ENCODE measurements at places on chromosomes 3 and 15.

DNA sequence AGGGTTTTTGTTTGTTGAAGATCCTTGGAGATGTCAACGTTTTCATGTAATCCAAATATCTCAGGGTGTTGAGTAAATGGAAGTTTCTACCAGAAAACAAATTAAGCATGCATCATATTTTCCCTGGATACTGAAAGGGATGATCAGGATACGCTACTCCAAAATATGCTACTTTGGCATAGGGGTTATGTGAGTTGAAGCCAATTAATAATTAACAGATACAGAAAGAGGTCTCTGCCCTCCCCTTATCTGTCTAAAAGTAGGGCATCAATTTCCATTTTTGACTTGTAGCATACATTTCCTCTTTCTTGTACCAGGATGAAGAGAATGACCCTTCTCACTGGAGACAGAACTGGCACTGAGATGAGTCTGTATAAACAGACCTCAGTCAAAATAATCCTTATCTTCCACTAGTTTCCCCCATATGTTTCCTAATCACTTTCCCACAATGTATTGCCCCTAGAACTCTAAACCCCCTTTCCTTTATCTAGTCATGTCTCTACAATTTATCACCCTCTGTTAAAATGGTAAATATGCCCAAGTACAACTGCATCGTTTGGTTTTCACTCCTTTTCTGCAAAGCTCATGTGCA, 17.4 kb upstream of the ASB14 start:
- no peak for DNase-seq

GRCh38 chr3:128296469-128297251, 143.4 kb downstream of the EEFSEC start:
- DNase-seq, result no peak

DNA sequence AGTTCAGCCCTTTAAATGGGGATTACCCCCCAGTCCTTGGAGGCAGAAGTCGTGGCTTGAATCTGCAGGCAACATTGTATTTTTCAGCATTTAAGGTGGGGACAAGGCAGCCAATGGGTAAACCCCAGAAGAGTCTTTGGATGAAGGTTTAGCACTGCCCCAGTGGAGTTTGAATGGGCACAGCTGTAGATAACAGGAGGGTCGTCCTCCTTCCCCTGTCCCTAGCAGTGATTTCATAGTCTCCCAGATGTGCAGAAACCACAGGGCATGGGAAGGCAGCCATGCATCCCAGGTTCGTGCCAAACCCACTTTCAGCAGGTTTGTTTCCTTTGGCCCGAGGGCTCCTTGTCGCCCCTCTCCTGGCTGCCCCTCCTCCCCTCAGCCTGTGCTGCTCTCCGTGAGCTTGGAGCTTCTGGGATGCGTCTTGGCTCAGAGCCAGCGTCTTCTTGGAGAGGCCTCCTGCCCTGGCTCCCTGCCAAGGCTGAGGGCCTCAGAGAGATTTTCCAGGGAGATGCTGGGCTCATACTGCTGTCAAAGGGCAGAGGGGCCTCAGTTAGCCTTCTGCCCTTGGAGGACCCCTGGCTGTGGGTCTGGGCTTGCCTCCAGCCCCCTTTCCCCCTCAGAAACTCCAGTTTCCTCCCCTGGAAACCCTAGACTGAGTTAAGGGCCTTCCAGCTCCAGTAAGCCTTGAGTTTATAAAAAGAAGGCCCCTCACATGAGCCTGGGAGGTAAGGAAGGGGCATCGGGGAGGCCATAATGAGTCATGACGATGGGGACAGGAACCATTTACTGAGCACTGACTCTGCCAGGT, 48.9 kb upstream of the POLG start:
- no peak for DNase-seq

- DNase-seq, result no peak
Measured at GRCh38 chr3:115671761-115672455, 48.6 kb downstream of the GAP43 start.

Measured in stimulated activated CD4-positive, alpha-beta T cell treated with anti-CD3 and anti-CD28 coated beads, Interleukin-1b, Interleukin-23, amount 100 ng/mL, for 24 hours (primary cell).